Left renal cortex interstitium (tissue), 4 donors: ENCODE measurements at places on chromosomes 5 and 9. TPM values are rescaled to one million over a fixed set of nuclear protein-coding genes. Genes with fewer than 3 reads are reported as not detected.

The DIAPH1 gene
- polyA plus RNA-seq = 63.1 TPM

The SLC34A3 gene
- 5.1 TPM for polyA plus RNA-seq

The RLN2 gene
- polyA plus RNA-seq = 4.3 TPM

The EXD3 gene
- 17.1 TPM for polyA plus RNA-seq

The IL17B gene
- 2.2 TPM for polyA plus RNA-seq

The LCN9 gene
- not detected for polyA plus RNA-seq

The NFIB gene
- 18.3 TPM for polyA plus RNA-seq

The IL3 gene
- not detected for polyA plus RNA-seq

The OBP2B gene
- polyA plus RNA-seq = 0.28 TPM

The ROPN1L gene
- polyA plus RNA-seq = 0.65 TPM

The ADAMTS19 gene
- 6.6 TPM for polyA plus RNA-seq

DNA sequence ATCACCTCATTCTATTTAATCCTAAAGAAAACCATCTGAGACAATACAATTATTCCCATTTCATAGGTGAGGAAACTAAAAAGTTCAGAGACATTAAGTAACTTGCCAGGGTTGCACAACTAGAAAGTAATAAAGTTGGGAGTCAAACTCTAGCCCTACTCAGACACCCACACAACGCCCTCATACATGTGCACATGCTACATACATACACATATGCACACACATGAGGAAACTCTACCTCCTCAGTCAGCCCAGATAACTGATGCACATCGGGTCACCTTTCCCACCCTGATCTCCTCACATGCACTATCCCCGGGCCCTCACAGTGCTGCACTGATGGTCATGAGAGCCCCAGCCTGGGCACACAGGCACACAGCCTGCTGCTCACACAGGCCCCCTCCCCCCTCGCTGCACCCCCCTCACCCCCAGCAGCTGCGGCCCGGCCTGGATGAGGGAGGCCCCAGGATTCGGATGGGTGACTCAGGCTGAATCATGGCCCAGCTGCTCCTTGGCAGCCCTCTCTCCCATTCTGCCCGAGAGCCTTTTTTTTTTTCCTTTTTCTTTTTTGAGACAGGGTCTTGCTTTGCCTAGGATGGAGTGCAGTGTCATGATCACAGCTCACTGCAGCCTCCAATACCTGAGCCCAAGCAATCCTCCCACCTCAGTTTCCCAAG, 5.0 kb upstream of the GPRIN1 start:
- DNase-seq = no peak

GRCh38 chr5:68289498-68289897, 73.9 kb downstream of the PIK3R1 start:
- DNase-seq = no peak

DNA sequence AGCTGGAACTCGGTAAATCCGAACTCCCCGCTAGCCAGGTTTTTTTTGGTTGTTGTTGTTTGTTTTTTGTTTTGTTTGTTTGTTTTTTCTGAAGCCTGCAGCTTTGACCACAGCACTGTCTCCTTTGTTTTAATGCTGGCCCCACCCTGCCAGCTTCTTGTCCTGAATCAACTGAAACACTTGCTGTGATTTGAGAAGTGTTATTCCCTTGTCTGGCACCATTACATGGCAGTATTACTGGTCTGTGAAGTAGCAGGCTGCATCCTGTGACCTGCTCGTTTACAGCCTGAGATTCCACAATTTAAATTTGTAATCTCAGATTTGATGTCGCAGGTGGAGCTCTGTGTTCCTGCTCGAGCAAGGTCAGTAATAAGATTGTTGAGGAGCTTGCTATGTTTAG, 1.4 kb upstream of the SLC36A2 start:
- no peak for DNase-seq

GRCh38 chr5:175694371-175695160, 36.7 kb downstream of the HRH2 start:
- no peak for DNase-seq

DNA sequence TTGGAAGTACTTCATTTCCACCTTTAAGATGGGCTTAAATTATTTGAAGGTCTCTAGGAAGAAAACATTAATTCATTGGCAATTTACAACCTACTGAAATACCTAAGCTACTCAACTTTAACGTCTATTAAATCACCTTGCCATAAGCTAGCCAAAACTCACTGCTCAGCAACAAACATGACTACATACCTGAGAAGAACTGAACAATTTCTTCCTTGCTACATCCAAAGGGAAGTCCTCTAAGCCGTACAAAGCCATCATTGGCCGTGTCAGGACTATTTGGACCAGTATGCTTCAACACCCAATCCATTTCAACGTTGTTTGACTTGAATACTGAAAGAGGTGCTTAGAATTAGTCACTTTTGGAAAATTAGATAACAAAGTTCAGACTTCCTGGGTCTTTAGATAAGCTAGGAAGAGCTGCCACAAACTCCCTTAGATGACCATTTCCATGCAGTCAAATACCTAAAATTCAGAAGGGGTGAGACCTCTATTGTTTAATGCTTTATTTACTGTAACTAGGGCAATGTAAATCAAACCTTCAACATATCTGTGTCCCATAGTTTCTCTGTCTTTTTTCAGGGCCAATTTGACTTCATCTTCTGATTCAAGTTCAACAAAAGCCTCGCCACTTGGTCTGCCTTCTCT, 2.6 kb downstream of the HNRNPH1 start:
- DNase-seq = no peak

GRCh38 chr5:6545770-6546690, 86.8 kb downstream of the NSUN2 start:
- no peak for DNase-seq

DNA sequence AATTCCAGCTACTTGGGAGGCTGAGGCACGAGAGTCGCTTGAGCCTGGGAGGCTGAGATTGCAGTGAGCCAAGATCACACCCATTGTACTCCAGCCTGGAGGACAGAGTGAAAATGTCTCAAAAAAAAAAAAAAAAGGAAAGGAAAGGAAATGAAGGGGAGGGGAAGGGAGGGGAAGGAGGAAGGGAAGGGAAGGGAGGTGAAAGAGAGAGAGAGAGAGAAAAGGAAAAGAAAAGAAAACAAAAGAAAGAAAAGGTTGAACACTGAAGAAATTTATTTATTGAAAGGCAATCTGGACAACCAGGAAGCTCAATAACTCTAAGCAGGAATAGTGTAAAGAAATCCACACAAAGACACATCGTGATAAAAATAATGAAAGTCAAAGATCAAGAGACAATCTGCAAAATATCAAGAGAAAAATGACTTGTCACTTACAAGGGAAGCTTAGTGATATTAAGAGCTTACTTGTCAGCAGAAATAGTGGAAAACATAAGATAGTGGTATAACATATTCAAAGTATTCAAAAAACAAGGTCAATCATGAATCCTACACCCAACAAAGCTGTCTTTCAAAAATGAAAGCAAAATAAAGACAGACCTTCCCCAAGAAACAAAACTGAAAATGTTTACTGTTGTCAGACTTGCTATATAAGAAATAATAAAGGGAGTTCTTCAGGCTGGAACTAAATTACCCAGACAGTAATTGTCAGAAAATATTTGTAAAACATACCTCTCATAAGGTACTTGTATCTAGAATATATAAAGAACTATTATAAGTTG, 10.9 kb upstream of the RIMOC1 start:
- no peak for DNase-seq

DNA sequence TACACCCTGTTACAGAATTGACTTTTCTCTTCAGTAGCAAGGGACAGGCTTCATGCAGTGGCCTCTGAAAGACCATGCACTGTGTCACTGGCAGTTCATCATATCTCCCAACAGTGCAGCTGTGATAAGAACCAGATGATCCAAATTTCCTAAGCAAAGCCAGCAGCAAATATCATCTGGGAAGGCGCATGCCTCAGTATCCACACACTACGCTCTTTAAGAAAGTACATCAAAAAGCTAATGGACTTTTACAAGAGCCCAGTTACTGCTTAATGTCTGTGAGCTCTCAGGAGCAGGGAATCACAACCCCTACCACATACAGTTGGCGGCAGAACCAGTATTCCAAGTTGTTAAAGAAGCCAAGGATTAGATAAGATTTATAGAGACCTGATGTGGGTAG, 25.1 kb downstream of the ADAMTSL1 start:
- DNase-seq = no peak

GRCh38 chr5:73815631-73816030, 189.6 kb downstream of the ARHGEF28 start:
- DNase-seq = no peak

DNA sequence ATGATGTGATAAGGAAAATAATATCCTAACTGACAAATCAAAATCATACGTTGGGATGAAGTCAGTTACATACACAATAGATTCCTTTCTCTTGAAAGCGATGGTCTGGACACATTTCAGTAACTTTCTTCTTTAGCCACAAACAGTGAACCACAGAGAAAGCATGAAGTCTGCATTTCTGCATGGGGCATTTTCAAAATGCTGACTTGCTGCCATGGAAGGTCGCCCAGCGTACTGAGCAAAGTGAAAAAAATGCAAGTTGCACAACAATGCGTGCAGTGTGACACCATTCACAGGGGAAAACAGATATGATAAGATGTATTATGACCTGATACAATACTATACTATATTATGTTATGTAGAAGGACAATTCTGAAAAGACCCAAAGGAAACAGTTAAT, 146.3 kb downstream of the SNX18 start:
- no peak for DNase-seq

DNA sequence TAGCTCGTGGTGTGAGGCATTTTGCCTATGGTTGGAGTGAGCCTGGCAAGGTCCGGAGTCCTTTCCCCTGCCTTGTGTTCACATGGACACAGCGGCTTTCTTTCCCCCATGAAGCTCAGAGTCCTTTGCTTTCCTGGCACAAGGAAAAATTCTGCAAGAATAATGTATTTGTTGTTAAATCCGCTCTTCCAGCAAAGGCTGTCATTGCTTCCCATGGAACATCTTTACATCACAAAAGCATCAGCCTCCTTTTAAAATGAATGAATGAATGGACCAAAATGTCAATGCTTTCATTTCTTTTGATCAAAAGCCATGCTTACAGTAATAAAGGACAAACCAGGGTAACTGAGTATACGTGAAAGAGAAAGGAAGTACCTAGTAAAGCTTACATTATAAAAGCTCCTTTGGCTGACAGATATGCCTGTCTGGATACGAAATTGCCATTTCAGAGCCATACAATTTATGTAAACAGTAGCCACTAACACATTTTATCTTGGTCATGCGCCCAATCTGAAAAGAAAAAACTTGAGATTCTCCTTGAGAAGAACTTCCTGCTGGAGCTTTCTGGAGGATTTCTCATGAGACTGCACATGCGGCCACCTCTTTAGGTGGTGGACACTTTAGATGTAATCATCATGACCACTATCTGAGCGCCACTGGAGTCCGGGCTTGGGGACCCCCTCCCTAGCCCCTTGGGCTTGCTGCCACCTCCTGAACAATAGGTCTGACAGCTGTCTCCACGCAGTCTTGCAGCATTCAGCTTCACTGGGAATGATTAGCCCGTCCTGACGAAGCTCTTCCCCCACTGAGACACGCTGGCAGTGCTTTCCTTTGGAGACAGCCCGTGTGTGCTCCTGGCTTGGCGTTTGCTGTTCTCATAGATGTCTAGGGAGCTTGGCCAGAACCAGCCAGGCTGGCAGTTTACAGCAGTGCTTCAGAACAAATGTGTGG, 355.9 kb downstream of the ADAMTS6 start:
- no peak for DNase-seq

- no peak for DNase-seq
Measured at GRCh38 chr9:86282979-86283535, 719 bp upstream of the ISCA1 start.

DNA sequence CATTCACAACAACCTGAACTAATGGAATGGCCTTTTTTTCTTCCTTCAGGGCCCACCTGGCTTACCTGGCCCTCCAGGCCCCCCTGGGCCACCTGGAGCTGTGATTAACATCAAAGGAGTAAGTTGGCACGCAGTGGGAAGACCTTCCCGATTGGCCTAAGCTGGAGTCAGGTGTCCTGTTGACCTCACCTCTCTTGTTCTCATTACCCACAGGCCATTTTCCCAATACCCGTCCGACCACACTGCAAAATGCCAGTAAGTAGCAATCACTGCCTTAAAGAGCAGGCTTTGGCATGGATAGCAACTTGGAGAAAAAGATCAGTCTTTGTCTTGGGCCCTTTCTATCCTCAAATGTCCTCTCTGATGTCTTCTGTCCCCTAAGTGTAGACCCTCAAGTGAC, 55.3 kb upstream of the TGFBR1 start:
- DNase-seq = no peak

DNA sequence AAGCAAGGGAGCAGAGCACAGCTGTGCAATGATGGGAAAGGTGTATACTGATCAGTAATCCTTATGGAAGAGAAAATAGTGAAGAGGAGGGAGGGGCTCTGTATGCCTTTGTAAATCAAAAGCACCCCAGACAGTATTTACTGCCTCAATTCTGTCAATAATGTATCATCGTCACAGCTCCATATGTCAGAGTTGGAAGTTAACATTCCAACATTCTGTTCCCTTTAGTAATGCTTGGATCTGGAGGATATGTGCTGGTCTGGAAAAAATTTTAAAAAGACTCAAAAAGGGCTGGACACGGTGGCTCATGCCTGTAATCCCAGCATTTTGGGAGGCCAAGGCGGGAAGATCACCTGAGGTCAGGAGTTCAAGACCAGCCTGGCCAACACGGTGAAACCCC, 310.4 kb downstream of the ACTL7B start:
- DNase-seq = no peak

GRCh38 chr5:89676634-89677033, 732.9 kb downstream of the CETN3 start:
- DNase-seq = no peak

DNA sequence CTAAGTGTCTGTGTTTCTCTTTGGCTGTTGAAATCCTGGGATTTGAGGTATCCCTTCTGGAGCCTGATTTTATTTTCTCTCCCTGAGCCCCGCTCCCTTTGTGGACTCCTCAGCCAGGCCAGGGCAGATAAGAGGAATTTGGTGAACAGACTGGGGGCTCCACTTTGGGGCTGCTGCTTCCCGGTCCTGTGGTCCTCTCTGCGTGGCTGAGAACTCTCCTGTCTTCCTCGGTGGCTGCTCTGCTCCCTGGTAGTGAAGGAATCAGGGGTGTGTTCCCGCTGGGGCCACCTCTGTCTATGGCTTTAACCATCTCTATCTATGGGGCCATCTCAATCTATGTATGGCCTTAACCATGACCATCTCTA, 71.7 kb upstream of the SH3PXD2B start:
- DNase-seq = no peak

GRCh38 chr9:96859461-96860198, 5.3 kb upstream of the ZNF782 start:
- DNase-seq = no peak

GRCh38 chr9:101376111-101376848, 8.5 kb downstream of the BAAT start:
- DNase-seq = no peak

- DNase-seq = no peak
Measured at GRCh38 chr5:34015120-34015822, 7.4 kb upstream of the AMACR start.

DNA sequence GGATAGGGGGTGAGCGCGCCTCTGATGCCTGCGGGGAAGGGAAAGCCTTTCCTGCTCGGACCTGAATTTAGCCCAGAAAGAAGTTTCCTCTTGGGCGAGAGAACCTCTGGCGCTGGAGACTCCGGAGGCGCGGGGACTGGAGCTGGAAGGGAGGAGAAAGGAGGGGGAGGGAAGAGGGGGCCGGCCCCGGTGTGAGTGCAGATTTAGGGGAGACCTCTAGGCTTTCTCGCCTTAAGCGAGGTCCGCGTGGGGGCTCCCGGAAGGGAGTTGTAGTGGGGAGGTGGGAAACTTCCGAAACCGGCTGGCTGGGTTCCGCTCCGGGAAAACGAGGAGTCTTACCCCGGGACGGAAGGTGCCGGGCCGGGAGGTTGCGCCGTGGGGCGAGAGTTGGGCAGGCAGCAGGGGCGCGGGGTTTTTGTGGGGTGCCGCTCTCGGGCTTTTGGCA, 1.3 kb downstream of the PCSK5 start:
- no peak for DNase-seq
